ENCODE measurements at places on chromosomes 5 and 9.

DNA sequence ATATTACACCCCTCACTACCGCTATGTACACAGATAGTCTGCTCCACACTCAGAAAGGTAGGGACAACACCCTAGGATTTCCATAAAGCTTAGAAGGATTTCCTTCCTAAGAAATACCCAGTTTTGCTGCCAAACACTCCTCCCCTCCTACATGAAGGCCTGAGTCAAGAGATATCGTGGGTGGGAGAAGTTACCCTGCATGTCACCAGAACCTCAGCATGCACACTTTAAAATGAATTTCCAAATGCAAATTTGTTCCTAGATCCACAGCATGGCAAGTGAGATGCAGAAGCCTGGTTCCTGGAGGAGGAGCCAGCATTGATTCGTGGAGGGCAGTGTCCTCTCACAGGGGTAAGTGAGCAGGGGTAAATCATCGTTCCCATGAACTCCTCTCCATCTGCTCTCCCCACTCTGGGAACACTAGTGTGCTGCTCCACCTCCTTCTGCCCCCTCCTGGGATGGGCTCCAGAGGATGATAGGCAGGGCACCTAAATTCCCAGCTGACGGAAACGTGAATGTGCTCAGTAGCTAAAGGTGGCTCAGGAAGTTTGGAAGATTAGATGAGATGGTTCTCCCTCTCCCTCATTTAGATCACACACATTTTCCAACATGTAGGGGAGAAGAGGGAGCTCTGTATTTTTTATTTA lies 76.7 kb downstream of the PDE4D start:
- no peak for DNase-seq

GRCh38 chr9:21205204-21205603 lies 1.7 kb downstream of the IFNA10 start:
- no peak for DNase-seq

- no peak for DNase-seq
Observed at GRCh38 chr9:110700953-110701352, 32.4 kb downstream of the MUSK start.

DNA sequence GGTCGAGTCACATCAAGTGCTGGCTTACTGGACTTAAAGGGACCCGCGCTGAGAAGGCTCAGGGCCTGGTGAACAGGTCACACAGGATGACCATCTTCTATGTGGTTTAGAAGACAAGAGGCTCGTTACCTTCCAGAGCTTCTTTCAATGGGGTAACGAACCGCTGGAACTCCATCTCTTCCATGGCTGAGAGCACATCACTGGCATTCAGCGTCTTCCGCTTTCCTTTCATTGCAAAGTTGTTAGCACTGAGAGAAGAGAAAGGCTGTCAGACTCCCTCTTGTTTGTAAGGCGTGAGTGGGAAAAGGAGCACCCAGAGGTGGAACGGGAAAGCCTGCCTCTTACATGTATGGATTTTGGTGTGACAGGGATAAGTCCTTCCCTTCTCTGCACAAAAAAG lies 994 bp downstream of the POLE3 start:
- DNase-seq: no peak

DNA sequence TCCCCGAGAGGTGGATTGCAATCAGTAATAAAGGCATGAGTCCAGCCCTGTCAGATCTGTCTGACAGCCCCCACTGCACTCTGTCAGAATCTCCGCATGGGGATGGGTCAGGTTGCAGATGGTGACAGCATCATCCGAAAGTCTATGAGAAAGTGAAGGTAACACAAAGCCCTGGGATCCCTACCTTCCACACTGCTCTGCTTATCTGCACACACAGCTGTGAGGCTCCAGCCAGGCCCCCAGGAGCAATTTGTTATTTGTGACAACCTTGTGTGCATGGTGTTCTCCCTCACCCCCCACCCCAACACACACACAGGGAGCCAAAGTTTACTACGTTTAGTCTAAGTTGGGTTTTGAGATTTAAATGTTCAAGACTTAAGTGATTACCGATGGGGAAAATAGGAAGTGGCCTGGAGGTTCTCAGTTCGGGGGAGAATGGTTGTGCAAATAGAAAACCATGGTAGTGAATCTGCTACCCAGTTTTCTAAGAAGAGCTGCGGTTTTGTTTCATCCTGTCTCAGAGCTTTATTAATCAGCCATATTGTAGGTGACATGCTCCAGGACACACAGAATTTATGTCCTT lies 92.7 kb downstream of the SV2C start:
- no peak for DNase-seq

GRCh38 chr5:64789457-64789856 lies 20.7 kb downstream of the CWC27 start:
- DNase-seq: no peak

DNA sequence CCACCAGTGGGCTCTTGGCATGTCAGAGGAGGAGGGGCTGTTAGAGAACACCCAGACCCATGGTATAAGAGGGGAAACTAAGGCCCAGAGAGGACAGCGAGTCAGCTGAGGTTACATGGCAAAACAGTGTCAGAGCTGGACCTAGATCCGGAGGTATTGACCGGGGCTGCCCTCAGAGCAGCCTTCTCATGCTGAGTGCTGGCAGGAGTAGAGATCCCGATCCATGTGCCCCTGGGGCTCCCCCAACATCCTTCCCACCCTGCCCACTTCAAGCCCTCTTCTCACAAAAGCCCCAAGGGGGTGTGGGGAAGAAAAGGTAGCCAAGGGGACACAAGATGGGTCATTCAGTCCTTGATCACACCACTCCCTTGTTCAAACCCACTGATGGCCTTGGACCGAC lies 19.9 kb downstream of the CSF1R start:
- no peak for DNase-seq

DNA sequence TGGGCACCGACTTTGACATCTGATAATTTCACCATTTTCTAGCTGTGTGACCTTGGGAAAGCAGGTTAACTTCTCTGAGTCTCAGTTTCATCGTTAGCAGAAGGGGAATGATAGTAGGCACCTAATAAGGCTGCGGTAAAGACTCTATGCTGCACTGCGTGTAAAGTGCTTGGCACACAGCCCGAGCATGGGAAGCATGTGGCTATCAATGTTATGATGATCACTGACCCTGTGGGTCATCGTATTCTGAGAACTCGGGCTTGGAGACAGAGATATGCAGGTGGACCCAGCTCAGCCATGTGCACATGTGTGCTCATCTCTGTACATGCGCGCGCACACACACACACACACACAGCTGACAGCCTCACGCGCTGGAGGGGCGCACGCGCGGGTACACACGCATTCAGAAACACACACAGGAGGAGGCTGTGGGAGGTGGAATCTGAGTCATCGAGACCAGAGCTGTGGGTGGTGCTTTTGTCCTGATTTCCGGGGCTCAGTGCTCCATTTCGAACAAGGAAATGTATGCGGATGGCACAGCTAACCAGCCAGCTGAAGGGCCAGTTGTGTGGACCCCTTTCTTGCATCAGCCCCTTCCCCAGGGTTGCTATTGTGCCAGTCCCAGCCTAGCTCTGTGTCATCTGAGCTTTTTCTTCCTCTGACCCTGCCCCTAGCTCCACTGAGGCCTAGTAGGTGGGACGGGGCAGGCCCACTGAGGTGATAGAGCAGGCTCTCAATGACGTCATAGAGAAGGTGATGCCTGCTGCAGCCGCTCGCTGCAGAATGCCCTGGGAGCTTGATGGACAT lies 11.1 kb upstream of the ARAP3 start:
- no peak for DNase-seq

GRCh38 chr5:77629509-77630113 lies 8.9 kb downstream of the OTP start:
- no peak for DNase-seq

GRCh38 chr5:56206126-56206910 lies 26.8 kb downstream of the ANKRD55 start:
- DNase-seq: no peak

DNA sequence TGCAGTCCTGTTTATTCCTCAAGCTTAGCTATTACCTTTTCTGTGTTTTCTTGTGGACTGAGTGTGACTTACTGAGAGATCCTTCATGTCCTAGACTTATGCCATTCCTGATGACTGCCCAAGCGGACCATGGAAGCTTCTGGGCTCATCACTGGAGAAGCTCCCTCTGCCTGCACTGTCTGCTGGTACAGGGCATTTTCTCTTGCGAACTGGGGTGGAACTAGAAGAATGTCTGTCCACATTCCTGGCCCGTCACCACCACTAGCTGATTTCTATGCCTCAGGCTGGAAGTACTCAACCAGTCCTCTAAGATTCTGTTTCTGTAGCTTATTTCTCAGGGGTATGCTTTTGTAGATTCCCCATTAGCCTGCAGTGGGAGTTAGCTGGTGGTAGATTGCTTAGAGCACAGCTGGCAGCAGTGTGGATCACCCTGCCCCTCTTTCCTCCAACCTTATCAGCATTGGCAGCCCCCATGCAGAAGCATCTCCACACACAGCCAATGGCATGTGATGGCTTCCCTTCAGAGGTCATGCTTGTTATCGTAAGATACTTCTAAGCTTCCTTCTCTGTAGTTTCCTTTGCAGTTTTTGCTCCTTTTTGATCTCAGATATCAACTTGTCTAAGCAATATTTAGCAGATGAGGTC lies 12.4 kb downstream of the SLC36A1 start:
- DNase-seq: no peak

- DNase-seq: no peak
Observed at GRCh38 chr5:54717870-54718269, 200.3 kb downstream of the SNX18 start.

DNA sequence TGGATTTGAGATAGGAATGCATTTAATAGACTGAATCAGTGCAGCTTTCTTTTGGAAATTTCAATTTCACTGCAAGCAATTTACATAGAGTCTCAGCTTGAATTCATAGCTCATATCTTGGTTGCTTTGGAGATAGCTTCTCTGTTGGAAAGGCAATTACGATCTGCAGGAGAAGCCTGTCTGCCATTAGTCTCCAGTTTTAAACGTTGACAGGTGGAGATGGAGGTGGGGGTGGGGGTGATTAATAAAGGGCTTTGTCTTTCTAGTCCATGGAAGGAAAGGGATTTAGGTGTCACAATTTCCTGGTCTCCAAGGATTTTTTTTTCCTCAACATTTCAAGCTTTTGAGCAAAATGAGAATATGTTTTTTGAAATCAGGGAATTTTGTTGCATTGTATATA lies 184.7 kb downstream of the CARTPT start:
- DNase-seq: no peak

DNA sequence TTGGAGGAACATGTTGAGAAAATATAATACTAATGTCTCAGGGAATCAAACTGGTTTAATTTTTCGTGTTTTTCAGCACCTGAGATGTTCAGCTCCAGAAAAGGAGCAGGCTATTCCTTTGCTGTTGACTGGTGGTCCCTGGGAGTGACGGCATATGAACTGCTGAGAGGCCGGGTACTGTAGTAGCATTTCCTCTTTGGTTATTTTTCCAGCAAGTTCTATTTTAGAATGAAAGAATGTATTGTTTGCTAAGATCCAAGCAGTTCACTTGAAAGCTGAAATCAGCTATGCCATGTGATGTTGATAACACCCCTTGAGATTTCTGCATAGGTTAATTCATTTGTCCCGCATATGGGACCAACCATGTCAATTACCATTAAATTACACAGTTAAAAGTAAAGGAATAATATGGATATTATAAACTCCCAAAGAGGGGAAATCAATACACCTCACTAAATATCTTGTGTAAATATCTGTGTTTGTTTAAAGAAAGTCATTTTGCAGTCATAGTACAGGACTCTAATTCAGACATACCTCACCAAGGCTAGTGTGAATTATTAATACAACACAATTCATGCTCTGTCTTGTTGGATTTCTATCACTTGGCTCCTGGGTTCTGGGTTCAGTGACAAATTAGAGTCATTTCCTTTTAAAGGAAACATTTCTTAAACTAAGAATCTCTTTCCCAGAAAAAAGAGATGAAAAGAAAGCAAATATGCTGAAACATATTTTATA lies 126.8 kb downstream of the STK32A start:
- no peak for DNase-seq

DNA sequence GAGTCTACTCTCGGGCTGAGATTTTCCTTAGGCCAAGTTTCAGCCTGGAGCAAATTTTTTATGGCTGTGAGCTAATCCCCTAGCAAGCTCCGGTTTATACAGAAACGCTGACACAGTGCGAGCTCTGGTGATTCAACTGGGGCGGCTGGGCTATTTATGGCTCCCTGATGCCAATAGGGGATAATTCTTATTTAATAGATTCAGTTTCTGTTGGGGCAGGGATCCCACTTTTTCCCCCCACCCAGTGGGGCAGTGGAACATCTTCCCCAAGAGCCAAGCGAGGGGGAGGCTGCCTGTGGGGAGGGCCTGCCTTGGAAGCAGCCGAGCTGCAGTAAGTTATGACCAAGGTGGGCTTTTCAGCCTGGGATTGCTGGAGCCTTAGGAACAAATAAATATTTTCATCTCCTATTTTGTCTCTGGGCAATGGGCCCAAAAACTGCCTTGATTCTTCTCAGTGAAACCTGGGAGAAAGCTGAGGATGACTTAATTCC lies 129.1 kb downstream of the MACROH2A1 start:
- no peak for DNase-seq

DNA sequence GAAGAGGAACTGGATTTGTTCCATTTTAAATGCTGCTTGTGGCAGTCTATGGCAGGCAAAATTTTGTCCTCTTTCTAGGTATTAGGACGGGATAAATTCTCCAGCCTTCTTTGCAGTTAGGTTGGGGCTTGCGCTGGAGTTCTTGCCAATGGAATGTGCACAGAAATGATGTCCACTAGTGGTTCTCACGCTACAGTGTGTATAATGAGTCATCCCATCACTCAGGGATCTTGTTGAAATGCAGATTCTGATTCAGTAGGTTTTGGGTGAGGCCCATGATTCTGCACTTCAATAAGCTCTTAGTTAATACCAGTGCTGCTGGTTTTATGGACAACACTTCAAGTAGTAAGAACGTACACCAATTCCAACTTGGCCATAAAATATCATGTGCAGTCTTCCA lies 317.6 kb upstream of the KLF4 start:
- no peak for DNase-seq

DNA sequence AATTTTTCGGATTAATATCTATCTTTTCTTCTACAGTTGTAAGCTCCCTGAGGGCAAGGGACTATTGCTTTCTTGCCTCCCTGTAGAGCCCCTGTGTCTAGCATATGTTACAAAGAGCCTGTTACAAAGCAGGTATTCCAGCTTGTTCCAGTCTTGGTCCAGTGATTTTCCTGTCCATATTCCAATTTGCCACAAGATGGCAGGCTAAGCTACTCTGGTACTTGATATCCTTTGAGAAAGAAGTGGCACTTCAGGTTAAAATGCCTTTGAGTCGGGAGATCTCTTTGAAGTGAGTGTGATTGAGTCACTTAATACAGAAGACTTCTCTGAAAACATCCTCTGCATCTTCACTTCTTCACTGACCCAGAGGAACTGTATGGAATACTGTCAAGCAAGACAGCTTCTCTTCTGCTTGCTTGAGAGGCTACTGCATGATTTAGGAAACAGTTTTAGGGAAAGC lies 24.5 kb downstream of the CAVIN4 start:
- DNase-seq: no peak

GRCh38 chr5:76277736-76278135 lies 125.3 kb upstream of the IQGAP2 start:
- DNase-seq: no peak

DNA sequence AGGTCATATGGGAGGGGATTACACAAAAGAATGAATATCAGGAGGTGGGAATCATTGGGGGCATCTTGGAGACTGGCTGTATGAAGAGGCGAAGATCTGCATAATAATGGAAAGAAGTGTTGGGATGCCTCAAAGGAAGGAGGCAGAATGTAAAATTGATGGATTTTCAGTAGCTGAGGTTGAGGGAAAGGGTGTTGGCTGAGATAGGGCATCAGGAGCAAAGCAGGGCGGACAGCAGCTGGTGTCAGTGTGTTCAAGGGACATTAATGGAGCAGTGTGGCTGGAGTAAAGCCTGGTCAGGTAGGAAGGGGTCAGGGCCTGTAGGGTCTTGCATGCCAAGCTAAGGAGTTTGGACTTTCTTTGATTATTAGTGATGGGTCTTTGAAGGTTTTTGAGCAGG lies 65.2 kb upstream of the TNFAIP8 start:
- DNase-seq: no peak

All from activated naive CD4-positive, alpha-beta T cell (primary cell).